Activated T-helper 17 cell treated with anti-CD3 and anti-CD28 coated beads, Interleukin-2, amount 50 U/mL, for 72 hours (primary cell): ENCODE measurements at places on chromosomes 3 and 15.

DNA sequence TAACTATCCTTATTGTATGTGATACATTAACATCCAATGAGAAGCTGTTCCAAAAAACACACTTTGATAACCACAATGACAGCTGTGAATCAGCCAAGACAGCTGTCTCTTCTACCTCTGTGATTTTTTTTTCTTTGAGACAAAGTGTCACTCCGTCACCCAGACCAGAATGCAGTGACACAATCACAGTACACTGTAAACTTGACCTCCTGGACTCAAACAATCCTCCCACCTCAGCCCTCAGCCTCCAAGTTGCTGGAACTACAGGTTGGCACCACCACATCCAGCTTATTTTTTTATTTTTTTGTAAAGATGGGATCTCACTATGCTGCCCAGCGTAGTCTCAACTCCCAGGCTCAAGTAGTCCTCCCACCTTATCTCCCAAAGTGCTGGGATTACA is 73.5 kb upstream of the TMCO5A start:
- ATAC-seq, result no peak

DNA sequence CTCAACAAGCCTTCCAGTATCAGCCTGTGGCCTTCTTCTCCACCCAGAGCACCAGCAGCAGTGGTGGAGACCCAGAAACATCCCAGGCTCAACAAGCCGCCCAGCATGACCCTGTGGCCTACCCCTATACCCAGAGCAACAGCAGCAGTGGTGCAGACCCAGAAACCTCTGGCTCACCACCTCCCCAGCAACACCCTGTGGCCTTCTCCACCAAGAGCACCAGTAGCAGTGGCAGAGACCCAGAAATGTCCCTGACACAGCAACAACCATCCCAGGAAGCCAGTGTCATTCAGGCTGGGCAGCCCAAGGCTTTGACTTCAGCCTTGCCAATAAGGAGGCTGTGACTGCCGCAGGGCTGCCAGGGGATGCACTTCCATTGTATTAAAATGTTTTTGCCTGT is 16.3 kb upstream of the EMC3 start:
- ATAC-seq, result no peak

DNA sequence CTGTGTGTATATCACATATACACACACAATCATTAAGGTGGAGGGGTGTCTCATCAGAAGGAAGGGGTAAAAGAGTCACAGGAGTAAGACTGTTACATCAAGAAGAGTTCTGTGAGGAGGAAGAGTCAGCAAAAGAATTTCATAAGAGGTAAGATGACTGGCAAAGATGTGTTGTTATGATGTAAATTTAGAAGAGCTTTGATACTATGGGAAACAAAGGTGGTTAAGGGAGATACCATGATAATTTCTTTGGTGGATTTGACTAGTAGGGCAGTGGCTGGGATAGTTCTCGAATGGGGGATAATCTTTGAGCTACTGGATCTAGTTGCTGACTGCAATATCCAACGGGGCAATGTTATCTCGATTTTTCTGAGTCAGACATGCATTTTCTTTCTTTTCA is 61.6 kb downstream of the STAG1 start:
- peak; percentile 24 for ATAC-seq

DNA sequence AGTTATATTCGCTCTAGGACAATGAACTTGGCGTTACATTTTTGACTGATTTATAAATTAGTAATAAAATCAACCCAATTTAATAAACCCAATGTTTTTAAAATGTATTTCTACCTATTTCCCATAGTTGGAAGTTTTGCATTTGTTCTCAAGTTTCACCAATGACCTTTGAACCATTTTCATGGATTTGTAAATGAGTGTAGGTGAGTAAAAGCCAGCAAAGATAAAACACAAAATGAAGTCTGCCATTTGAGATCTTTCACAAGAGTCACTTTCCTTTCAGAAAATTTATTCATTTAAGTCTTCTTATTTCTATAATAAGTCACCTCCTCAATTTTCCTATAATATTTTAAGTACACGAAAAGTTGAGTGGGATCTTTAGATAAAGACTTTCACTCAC is 92.1 kb downstream of the MEIS2 start:
- no peak for ATAC-seq

- ATAC-seq, result no peak
Observed at GRCh38 chr15:39266890-39267289, 314.0 kb upstream of the THBS1 start.

GRCh38 chr15:28961391-28961790 is 75.6 kb downstream of the APBA2 start:
- no peak for ATAC-seq

GRCh38 chr15:27538325-27538724 is 560.8 kb downstream of the OCA2 start:
- no peak for ATAC-seq

GRCh38 chr15:57213862-57214261 is 162.4 kb upstream of the CGNL1 start:
- ATAC-seq, result no peak

DNA sequence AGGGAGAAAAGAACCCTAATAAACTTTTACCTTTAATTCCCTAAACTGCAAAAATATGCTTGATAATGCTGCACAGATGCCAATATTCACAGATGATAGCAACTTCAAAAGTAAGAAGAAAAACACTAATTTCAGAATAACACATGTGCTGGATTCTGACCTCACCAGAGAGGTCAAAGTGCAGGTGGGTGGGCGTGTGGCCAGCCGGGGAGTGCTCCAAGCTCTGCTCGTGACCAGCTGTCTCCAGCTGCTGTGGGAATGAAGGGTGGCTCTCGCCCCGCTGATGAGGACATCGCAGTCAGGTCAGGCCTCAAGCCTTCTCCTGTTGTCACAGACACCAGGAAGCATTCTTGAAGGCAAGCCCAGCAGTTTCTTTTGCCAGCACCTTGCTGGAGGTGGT is 57.1 kb downstream of the ADAMTS17 start:
- no peak for ATAC-seq

GRCh38 chr3:131299836-131300235 is 81.7 kb upstream of the NUDT16 start:
- ATAC-seq, result no peak
